ENCODE measurements at places on chromosomes 5 and 9.

DNA sequence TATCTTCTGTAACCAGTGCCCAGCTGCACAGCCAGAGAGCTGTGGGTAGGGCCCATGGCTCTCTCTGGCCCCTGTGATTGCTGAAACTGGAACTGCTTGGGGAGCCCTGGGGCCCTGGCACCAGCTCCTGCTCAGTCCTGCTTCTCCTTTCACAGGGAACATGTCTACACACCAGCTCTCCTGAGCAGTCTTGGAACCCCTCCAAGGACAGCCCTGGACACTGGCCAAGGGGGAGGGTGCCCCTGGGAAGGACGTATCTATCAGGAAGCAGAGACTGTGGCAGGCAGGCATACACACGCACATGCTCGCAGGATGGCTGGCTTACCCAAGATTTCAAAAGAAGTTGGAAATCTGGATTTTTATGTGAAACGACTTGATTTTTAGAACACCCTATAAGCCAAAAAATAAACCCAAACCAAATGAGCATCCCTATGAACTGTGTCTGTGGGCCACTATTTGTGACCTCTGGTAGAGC is 8.8 kb upstream of the TRAF1 start:
- no peak for DNase-seq

GRCh38 chr5:14138608-14139540 is 4.3 kb upstream of the TRIO start:
- DNase-seq: no peak

DNA sequence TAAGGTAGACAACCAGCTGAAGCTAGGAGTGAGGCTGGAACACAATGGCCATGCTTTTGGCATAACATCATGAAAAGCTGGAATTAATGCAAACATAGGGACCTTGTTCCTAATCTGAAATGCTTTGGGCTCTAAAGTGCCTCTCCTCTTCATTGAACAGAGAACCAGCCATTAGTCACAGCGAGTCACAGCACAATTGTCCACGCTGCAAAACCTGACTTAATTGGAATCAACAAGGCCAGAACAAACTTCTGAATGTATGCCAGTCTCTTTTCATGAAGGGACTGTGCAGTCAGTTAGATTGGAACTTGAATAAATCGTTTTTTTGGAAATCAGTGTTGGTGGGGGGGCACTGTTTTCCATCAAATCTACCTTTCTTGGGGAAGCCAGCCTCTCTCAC is 96.5 kb downstream of the JAKMIP2 start:
- DNase-seq: no peak

GRCh38 chr5:40484495-40484894 is 195.2 kb upstream of the PTGER4 start:
- no peak for DNase-seq

GRCh38 chr9:101675341-101675740 is 63.1 kb downstream of the GRIN3A start:
- no peak for DNase-seq

- DNase-seq: no peak
Observed at GRCh38 chr5:33793836-33794549, 97.8 kb downstream of the ADAMTS12 start.

DNA sequence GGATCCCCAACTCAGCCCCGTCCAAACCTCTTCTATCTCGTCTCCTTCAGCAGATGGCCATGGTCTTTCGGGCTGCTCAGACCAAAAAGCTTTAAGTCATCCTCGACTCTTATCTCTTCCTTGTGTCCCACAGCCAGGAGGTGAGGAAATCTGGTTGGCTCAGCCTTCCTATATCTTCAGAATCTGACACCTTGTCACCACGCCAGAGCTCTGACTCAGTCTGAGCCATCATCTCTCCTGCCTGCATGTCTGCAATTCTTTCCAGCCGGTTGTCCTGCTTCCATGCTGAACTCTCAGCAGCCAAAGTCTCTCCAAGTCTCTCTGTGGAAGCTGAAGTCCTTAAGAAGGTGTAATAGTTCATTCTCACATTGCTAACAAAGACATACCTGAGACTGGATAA is 419.3 kb upstream of the ADAMTS16 start:
- no peak for DNase-seq

- DNase-seq: no peak
Observed at GRCh38 chr9:111969622-111970021, 73.0 kb downstream of the UGCG start.

DNA sequence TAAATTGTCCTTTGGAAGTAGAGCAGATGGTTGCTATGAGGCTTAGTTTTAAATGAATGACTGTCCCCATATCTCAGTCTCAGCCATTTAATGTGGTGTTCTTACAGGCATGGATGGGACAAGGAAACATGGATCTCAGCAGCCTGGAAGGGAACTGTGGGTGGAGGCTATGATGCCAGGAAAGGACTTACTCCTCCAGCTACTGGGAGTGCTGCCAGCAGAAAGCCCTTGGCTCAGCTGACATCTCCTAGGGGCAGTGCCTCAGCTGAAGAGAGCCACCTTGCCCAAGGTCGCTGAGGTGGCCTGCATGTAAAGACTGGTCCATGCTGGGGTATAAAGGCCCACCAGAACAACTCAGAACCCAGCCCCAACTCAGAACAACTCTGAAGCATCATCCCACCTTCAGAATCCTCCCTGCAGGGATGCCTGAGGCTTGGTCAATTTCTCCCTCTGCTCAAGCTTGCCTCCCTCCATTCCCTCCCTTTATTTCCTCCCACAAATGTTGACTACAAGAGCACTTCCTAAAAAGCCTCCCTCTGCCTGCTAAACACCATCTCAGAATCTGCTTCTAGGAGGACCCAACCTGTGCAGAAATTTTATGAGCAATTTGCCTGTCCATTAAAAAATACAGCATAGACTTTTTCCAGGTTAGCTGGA is 1.8 kb upstream of the PDE8B start:
- DNase-seq: no peak

DNA sequence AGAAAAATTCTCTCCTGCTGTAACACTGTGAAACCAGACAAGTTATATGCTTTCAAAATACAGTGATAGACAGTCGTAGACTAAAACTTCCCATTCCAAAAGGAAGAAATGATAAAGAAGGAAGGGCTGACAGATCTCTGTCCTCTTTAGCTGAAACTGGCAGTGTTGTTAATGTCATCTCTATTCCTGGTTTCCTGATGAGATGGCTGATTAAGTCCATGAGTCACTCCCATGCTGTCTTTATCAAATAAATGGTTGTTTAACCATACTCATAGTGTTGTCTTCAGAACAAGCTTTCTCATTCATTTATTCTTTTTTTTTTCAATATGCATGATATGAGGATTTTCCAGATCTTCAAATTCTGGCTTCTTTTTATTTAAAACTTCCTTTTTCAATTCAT is 952.2 kb upstream of the WWC1 start:
- DNase-seq: no peak

DNA sequence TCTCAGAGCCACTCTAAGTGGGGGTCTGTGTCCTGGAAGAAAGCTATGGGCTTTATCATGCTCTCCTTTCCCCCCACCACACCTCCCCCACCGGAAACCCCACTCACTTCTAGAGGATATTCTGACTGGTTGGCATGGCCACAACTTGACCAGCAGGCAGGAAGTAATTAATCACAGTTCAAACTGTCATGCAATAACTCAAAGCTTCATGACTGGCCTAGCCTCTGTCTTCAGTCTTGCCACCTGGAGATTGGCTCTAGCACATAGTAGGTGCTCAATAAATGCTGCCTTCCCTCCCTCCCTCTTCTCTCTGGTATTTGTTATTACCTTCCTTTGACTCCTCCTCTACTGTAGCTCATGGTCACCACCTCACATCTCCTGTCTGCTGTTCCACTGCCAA is 124.7 kb downstream of the GABBR2 start:
- DNase-seq: no peak

DNA sequence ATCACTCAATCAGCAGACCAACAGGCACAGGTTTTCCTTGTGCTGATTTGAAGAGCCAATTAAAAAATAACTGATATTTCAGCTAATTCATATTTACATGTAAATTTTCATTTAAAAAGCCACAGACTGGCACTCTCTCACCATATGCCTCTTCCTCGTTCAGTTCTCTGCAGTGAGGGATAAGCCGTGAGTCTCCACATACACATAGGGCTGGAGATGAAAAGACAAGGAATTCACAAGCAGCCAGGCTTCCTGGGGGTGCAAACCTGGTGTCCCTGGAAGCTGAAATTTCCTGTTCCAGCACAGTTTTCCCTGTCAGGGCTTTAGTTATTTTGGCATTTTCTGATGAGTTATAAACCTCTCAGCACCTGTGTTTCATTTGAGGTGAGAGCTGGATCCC is 323.9 kb upstream of the PANK3 start:
- no peak for DNase-seq

GRCh38 chr9:37032713-37033112 is 1.4 kb downstream of the PAX5 start:
- DNase-seq: no peak

DNA sequence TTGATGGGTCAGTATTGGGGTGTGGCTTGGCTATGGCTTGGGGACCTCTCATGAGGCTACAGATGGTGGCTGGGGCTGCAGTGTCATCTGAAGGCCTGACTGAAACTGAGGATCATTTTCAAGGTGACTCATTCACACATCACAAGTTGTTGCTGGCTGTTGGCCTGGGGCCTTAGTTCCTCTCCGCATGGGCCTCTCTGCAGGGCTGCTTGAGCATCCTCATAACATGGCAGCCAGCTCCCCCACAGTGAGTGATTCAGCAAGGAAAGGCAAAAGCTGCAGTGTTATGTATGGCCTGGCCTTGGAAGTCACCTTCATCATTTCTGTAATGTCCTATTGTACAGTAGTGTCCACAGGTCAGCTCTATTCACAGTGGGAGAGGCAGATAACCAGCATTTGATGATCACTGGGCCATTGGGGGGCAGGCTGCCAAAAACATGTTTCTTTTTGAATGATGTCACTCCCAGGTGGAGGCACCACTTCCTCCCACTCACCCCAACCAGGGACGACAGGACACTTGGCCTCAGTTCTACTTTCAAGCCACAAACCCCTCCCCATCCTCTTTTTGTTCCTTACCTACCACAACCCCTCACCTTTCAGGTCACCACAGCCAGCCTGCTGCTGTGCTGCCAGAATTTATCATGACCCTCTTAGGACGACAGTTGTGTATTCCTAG is 14.4 kb downstream of the FGD3 start:
- DNase-seq: peak; percentile 75

- peak; percentile 39 for DNase-seq
Observed at GRCh38 chr9:105694848-105695581, 674 bp downstream of the TMEM38B start.

DNA sequence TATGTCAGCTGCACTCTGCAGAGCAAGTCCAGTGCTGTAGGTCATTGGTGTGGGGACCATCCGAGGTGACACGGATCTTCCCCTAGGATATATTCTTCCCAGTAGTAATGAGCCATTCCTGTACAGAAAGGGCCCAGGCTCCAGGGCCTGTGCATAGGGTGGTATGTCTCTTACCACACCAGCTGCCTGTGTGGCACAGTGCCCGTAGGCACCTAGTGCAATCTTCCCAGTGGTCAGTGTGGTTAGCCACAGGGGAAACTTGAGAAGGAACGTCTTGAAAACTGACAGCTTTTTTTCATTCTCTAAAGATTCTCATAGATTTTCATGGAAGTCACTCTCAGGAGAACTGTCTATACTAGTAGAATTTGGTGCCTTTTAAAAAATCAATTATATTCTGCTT is 39.8 kb downstream of the CYSTM1 start:
- DNase-seq: no peak

GRCh38 chr5:429453-430188 is 13.4 kb upstream of the EXOC3 start:
- DNase-seq: no peak

DNA sequence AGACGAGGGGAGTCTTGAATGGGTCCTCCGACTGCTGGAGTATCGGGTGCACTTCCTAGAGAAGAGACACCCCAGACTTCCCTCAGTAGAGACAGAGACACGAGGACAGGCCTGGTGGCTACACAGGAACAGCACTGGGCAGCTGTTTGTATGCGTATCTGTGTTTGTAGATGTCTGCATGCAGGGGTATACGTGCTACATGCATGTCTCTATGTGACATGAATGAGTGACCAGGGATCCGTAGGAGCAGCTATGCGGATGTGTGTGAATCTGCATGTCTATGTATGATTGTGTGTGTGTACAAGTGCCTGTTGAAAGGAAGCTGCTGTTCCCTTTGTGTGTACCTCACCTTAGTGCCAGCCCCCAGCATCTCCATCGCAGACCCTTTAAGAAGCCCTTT is 31.2 kb downstream of the CNTFR start:
- DNase-seq: no peak

- DNase-seq: no peak
Observed at GRCh38 chr9:35515766-35516165, 25.9 kb downstream of the RUSC2 start.

DNA sequence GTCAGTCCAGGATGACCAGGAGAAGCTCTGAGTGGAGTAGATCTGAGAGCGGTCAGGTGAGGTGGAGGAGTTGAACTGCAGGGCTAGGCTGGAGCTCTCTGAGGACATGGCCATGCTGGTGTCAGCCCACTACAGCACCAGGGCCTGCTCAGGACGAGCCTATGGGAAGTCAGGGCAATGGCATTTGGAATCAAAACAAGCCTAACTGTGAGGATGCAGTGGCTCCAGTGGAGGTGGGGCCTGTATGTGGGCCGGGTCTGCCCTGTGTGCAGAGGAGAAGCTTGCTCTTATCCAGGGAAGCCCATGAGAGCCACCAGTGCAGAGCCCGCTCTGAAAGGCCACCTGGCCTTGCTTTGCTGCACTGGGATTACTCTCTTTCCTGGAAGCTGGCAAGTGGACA is 11.1 kb downstream of the CXCL14 start:
- DNase-seq: no peak

GRCh38 chr5:36161361-36161760 is 9.4 kb downstream of the SKP2 start:
- no peak for DNase-seq

DNA sequence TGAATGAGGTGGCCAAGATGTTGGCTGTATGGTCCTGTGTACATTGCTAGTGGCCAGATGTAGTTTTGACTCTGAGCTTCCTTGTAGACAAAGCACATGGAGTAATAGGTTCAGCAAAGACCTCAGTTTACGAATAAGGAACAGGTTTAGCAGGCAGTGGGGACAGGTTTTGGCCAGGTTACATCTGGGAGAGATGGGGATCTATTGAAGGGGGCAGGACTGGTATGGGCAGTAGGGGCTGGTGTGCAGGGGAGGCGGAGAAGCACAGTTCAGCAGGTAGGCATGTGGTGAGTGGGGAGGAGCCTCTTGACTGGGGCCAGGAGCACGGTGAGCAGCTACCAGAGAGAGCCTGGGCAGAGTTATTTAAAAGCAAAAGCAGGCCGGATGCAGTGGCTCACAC is 67.3 kb downstream of the PDZD2 start:
- DNase-seq: no peak

DNA sequence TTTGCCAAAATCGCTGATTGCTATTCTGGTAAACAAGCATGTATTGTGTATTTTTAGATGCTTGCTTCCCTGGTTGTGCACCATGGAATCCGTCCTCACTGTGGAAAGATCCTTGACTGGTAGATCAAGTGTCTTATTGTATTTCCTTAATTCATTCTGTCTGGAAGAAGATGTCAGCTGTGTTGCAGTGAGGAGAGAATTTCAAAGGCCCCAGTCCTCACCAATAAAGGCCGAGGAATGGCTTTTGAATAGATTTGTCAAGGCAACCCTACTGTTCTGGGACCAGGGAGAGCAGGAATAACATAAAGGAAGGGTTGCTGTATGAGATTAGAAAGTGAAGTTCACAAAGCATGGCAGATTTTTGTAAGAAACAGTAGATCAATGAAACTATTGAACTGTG is 36.2 kb upstream of the POU5F2 start:
- no peak for DNase-seq

GRCh38 chr9:81526587-81526986 is 162.8 kb downstream of the TLE1 start:
- DNase-seq: no peak
